ENCODE measurements at places on chromosomes 11 and 22.

DNA sequence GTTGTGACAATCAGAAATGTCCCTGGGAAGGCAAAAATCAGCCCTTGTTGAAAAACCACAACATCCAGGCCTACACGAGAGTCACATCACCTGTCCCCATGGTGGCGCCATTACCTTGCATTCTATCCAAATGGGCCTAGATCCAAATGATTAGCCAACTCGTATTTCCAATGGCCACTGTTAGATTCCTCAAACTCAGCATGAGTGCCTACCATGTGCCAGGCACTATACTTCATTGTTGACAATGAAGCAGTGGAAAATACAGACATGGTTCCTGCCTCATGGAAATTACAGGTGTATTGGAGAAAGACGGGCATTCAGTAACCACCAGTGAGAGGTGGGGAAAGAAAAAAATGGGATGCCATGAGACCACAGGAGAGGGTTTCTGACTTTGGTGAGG lies 29.8 kb upstream of the CREB3L1 start:
- peak; percentile 55 for DNase-seq

GRCh38 chr11:82832983-82833382 lies 67.2 kb downstream of the PRCP start:
- DNase-seq, result no peak

- no peak for DNase-seq
Observed at GRCh38 chr11:90661233-90661632, 438.4 kb upstream of the CHORDC1 start.

DNA sequence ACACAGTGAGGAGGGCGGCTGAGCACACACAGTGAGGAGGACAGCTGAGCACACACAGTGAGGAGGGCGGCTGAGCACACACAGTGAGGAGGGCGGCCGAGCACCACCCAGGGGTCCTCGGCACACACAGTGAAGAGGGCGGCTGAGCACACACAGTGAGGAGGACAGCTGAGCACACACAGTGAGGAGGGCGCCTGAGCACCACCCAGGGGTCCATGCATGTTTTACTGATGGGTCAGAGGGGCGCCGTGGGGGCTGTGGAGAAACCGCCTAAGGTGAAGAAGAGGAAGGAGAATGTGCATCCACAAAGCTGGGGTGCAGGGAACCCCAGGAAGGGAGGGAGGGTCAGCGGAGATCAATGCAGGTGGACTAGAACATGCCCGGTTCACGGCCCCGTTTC lies 461.8 kb downstream of the BRD1 start:
- DNase-seq, result no peak

GRCh38 chr11:112364962-112365481 lies 104.4 kb upstream of the PLET1 start:
- peak; percentile 89 for DNase-seq
